KBM-7 (cell line): ENCODE measurements at places on chromosomes 3 and 15.

- no peak for DNase-seq
These were observed 5.2 kb downstream of the GNAI2 start for GRCh38 chr3:50241163-50241562.

DNA sequence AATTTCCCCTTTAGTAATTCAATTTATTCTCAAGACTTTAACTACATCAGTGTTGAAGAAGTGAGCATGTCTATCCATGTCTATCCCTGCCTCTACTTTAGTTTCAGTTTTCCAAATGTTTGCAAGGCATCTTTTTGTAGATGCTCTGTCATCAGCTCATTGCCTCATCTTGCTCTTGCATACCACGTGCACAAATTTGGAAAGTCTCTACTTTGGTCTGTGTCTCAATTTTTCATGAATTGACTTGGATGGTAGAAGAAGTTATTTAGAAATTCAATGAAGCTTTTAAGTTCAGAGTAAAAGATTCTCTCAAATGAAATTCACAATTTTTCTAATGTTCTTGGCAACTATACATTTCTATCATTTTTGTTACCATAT is 55.3 kb downstream of the CLDN1 start:
- no peak for DNase-seq

- DNase-seq = no peak
These were observed 313.6 kb upstream of the ATP11B start for GRCh38 chr3:182479419-182480336.

GRCh38 chr15:28154283-28154682 is 55.2 kb upstream of the OCA2 start:
- DNase-seq = no peak

DNA sequence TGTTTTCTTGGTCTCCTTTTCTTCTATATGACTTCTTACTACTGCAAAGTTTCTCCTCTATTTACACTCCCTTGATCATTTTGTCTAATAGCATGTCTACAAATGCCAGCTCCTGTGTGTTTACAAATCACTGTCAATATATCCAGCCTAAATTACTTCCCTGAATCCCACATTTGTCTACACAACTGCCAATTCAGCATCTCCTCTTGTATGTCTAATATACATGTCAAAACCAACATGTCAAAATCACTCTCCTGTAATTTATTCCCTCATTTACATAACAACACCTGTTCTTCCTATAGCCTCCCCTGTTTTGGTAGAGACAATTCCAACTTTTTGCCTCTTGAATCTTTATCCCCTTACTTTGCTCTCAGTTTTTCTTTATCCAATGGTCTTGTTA is 359.3 kb downstream of the PLOD2 start:
- no peak for DNase-seq

GRCh38 chr15:60917461-60918145 is 311.5 kb downstream of the RORA start:
- DNase-seq = no peak

- peak; percentile 53 for DNase-seq
These were observed 1.7 kb downstream of the MEIS2 start for GRCh38 chr15:37098468-37099318.

GRCh38 chr3:187944390-187945179 is 199.3 kb upstream of the BCL6 start:
- DNase-seq = peak; percentile 16

GRCh38 chr15:95450413-95450812 is 880.1 kb upstream of the NR2F2 start:
- DNase-seq = no peak

GRCh38 chr15:47432826-47433225 is 284.5 kb upstream of the SEMA6D start:
- no peak for DNase-seq

DNA sequence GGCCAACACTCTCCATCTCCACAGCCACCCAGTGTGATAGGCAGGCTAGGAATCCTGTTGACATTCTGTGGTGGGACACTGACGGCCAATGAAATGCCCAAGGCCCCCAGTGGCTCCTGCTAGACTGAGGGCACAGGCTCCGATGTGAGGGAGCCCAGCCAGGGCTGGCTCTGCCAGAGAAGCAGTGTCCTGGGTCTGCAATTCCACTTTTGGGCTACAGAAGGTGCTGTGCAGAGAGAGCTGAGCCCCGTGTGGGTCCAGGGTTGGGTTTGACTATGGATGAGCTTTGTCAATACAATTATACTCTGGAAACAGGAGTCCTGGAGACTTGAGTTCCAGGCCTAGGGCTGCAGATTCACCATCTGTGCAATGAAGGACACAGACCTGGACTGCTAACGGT is 55.7 kb upstream of the TMEM115 start:
- no peak for DNase-seq

GRCh38 chr3:157406394-157406793 is 30.3 kb upstream of the PTX3 start:
- DNase-seq = no peak

- DNase-seq = no peak
These were observed 5.1 kb downstream of the EPHB3 start for GRCh38 chr3:184566441-184567414.

DNA sequence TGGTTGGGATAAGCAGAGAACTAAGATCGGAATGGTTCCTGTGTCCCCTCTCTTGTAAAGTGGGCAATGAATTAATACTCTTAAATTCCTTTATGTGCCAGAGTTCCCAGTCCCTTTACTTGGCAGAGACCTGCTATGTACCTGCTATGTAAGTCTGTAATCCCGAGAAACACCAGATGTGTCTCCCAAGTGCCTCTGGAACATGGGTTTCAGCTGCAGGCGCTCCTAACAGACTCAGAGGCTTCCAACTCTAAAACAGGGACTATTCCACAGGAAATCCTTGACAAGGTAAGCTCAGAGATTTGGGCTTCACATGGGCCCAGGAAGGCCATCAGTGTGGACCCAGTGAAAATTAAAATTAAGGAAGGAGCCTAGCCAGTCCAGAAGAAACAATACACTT is 117.7 kb upstream of the PLCL2 start:
- DNase-seq = no peak

- no peak for DNase-seq
These were observed 242.0 kb upstream of the ARRDC4 start for GRCh38 chr15:97718509-97718908.

- DNase-seq = no peak
These were observed 5.8 kb downstream of the TOPBP1 start for GRCh38 chr3:133655731-133656515.

- no peak for DNase-seq
These were observed 43.9 kb downstream of the LRRFIP2 start for GRCh38 chr3:37130448-37130847.

DNA sequence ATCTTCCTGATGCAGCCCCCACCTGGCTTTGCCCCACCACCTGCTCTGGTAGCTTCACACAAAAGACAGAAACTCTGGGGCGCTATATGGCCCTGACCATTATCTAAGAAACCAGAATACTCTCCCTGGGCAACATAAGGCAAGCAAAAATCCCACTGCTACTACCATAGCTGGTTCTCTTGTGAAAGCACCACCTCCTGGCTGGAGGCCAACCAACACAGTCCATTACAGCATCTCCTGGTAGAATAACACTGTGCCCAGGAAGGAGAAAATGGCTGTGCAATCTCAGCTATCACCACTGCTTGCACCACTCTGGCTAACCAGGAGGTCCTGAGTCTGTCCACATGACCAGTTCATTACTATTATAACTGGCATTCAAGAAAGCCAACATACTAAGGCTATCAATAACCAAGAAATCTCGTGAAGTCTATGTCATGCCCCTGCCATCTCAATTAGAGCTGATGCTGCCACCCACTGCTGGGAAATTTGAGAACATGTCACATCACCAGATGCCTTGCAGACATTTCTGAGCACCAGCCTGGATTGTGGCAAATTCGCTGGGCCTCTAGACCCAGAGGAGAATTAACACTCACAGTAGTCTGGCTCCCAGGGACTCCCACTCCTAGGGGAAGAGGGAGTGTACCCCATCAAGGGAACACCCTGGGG is 1114.8 kb downstream of the ROBO2 start:
- no peak for DNase-seq

GRCh38 chr3:38740537-38740936 is 75.5 kb downstream of the SCN10A start:
- no peak for DNase-seq

DNA sequence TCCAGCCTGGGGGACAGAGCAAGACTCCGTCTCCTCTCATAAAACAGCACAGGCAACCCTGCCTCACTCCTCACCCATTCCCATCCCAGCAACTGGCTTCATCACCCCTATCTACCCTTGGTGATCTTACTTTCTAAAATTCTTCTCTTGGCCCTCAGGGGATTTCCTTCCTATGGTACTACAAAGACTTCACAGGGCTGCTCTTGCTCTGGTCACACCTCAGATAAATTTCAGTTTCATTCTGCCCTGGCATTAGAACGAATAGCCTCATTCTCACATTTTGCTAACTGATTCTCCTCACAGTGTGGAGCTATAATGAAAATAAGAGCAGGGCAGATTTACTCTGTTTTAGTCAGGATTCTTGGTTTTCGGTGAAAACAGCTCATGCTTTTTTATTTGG is 22.1 kb upstream of the CRBN start:
- no peak for DNase-seq

- no peak for DNase-seq
These were observed 53.8 kb downstream of the UBE2E2 start for GRCh38 chr3:23256741-23257435.

DNA sequence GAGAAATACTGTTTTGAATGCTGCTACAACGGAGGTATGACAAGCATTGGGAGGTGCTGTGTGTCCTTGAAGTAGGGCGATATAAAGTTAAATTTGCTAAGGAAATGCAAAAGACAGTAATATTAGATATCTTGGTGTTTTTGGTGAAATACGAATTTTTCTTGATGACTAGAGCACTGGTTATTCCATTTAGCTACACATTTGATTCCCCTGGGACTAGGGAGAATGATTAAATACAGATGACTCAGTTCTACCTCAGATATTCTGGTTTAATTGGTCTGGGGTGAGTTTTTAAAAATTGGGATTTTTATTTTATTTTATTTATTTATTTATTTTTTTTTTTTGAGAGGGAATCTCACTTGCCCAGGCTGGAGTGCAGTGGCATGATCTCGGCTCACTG is 18.7 kb upstream of the GADL1 start:
- DNase-seq = no peak

DNA sequence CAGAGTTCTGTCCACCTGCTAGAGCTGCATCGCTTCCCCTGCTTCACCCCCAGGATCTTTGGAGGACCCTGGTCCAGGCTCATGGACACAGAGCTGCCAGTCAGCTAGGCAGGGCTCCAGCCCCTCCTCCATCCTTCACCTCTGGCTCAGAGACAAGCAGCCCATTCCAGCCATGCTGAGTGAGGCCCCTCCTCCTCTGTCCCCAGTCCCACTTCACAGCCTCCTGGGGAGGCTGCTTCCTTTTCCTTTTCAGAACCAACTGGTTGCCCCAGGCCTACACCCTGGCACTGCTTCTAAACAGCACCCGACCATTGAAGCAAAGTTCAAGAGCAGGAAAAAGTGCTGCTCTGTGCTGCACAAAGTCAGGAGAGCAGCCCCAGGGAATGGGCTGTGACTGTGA is 22.2 kb downstream of the IQSEC1 start:
- no peak for DNase-seq

- DNase-seq = no peak
These were observed 194.8 kb upstream of the PFN2 start for GRCh38 chr3:150165396-150166094.

GRCh38 chr15:71228403-71228802 is 113.1 kb downstream of the THSD4 start:
- DNase-seq = no peak

DNA sequence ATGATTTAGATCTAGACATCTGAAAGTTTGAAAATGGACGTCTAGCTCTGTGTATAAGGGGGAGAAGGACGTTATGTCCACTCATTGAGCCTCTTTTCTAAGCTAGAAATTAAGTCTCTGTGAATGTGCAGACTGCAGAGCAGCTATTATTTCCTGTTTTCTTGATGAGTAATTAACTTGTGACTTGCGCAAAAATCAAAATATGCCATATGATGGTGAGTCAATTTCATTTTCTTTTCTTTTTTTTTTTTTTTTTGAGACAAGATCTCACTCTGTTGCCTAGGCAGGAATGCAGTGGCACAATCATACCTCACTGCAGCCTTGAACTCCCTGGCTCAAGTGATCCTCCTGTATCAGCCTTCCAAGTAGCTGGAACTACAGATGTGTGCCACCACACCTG is 14.1 kb downstream of the LACTB start:
- DNase-seq = no peak

DNA sequence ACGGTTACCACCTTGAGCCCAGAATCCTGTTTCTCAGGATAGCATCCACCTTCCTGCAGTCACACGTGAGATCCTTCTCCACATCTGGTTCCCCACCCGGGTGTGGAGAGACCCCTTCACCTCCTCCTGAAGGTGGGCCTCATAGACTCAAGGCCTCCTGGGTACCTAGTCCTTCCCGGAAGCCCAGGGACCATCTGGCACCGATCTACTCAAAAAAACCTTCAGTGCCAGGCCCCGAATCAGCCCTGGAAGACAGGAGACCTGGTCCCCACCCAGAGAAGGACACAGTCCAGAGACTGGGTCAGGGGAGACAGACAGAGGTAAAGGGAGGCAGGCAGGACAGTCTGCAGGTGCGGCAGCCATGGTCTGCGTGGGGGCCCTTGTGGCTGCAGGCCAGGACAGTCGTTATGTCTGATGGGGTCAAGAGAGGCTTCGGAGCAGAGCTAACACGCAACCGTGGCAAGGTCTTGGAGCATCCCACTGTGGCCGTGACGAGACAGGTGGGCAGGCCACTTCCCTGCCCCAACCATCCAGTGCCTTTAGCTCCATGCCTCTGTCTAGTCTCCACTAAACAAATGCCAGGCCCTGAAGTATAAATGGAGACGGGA is 112.2 kb upstream of the ABHD17C start:
- DNase-seq = no peak

DNA sequence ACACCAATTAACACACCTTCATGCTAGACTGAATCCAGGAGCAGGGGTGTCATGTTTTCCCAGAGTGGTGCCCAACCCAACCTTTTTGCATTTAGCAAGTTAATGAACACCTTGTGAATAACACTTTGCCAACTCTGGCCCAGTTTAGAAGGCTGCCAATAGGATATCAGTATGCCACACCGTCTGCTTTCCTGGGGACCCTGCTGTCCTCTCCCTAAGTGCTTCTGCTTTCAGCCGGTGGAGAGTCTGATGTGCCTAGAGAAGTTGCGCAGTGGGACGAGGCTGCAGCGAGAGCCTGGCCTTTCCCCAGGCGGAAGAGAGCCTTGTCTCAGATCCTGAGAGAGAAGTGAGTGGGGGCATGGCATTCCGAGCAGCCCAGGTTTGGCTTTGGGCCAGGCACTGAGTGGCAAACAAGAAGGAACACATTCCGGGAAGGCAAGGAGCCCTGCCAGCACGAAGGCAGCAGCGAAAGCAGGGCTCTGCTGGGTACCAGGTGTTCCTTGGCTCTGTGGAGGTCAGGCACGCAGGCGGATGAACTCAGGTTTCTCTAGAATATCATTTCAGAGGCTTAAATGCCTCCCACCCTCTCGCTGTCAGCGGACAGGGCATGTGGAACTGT is 36.9 kb downstream of the SENP8 start:
- DNase-seq = no peak

GRCh38 chr15:64029633-64030032 is 16.7 kb downstream of the DAPK2 start:
- DNase-seq = no peak

- DNase-seq = no peak
These were observed 7.3 kb upstream of the CYP11A1 start for GRCh38 chr15:74374648-74375302.

GRCh38 chr3:133980550-133980949 is 49.2 kb downstream of the SLCO2A1 start:
- no peak for DNase-seq
